ENCODE measurements at places on chromosomes 1 and 21.

DNA sequence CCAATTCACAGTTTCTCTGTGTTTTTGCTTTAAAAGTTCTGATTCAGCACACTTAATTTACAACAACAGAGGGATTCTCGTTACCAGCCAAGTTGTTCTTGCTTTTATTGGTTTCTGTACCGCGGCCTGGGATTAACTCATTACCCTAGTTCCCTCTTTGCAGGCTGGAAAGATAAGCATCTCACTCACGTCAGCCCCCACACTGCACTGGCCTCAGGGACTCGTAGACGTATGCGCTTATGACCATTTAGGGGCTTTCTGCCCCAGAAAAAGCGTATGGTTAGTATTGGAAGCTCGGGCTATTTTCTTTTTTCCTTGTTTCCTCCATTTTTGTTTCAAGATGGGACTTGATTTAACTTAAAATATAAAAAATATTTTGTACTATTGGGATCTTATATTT, 76.0 kb downstream of the POFUT2 start:
- DNase-seq = no peak

DNA sequence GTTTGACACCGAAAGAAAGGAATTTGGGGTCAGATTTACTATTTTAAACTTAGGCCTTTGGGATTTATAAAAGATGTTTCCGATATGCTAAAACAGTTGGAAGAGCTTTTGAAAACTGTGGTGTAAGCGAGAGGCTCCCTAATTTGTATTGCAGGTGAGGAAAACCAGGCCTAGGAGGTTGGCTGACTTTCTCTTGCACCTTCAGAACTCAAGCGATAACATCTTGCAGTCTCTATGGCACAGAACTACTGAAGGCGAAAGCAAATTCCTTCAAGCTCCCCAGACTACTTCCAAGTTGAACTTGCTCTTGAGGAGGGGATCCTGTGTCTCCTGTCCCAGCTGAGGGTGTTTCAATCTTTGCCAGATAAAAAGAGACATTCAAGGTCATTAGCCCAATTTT, 685.7 kb downstream of the ADGRL2 start:
- no peak for DNase-seq

DNA sequence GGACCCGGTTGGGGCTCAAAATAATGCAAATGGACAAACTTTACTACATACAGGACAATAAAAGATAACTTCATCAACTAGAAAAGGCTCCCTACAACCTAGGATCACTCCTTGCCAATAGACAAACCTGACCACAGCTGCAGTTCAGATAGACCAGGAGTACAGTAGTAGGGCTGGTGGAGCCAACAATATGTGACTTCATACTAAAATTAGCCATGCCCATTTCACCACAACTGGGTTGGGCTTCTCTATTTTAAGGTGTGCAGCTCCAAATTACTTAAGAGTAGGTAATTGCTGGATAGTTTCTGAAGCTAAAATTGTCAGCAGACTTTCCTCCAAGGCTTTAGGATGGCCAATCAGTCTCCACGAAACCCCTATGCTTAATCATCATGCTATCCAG, 3.9 kb downstream of the DENND1B start:
- no peak for DNase-seq

- no peak for DNase-seq
These were observed 45.1 kb upstream of the MUTYH start for GRCh38 chr1:45385302-45385701.

- no peak for DNase-seq
These were observed 364.1 kb upstream of the LYPLAL1 start for GRCh38 chr1:218809625-218810024.

DNA sequence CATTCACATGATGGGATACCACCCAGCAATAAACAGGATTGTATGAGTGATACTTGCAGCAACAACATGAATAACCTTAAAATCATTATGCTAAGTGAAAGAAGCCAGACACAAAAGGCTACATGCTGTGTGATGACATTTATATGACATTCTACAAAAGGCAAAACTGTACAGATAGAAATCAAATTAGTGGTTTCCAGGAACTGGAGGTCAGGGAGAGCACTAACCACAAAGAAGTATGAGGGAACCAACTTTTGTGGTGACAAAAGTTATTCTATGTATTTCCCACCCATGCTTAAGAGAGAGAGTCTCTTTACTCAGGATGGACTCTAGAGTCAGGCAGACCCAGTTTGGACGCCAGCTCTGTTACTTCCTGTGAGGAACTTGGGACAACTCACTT, 364.5 kb upstream of the DAB1 start:
- no peak for DNase-seq

- no peak for DNase-seq
These were observed 4.7 kb downstream of the MR1 start for GRCh38 chr1:181038399-181038873.

DNA sequence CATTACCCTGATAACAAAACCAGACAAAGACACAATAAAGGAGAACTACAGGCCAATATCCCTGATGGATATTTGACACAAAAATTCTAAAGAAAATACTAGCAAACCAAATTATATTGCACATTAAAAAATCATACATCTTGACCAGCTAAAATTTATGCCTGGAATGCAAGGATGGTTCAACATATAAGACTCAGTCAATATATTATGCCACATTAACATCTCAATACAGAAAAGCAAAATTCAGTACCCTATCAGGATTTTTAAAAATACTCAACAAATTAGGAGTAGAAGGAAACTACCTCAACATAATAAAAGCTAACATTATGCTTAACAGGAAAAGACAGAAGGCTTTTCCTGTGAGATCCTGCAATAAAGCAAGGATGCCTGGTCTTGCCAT, 177.1 kb downstream of the MAGI3 start:
- no peak for DNase-seq

- no peak for DNase-seq
These were observed 172.8 kb downstream of the PRDM16 start for GRCh38 chr1:3241673-3242407.

DNA sequence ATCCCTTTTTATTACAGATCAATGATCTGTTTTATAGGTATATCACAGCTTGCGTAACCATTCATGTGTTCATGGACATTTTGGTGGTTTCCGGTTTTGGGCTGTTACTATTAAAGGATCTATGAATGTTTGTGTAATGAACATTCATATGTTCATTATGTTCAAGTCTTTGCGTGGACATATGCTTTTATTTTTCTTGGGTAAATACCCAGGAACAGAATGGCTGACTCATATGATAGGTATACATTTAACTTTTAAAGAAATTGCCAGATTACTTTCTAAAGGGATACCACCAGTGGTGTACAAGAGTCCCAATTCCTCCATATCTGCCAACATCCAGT, 73.7 kb downstream of the SPATA46 start:
- DNase-seq = no peak

DNA sequence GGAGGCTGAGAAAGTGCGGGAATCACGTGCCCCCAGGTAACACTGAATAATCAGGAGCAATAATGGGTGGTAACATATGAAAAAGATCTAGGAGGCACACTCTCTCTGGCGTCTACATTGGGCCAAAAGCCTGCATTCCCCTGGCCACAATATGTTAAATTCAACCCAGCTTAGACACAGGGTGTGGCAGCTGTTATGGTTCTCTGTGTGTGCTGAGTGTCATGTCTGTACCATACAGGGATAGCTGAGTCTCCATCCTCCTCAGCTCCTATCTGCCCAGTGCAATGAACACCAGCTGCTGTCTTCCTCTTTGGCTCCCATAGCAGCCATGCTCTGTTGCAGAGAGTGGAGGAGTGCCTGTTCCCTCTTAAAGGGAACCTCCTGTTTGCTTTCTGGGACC, 14.3 kb downstream of the S100A11 start:
- no peak for DNase-seq

Data from hindlimb muscle (tissue), 1 donor.